ENCODE measurements at places on chromosomes 3 and 15.

GRCh38 chr3:27147215-27147614, 222.0 kb downstream of the NEK10 start:
- DNase-seq = no peak

DNA sequence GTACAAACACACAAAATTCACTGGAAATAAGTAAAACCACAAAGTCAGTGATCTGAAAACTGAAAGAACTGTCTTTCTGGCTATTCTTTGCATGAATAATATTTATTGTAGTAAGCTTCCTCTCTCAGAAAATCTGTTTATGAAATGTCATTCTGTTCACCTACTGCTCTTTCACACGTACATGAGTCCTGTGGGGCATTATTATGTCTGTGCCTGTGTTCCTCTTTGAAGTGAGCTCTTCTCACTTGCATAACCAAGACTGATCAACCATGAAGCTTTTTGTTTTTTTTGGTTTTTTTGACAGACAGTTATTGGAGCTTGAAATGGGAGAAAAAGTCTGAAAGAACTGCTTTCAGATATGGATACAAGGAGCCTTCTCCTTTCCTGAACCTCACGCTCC, 195.8 kb downstream of the PLCH1 start:
- no peak for DNase-seq

- DNase-seq = no peak
These were observed 74.1 kb upstream of the PLXNA1 start for GRCh38 chr3:126908752-126909275.

GRCh38 chr3:28250999-28251398, 9.6 kb downstream of the CMC1 start:
- no peak for DNase-seq

- DNase-seq = no peak
These were observed 25.8 kb downstream of the ST6GAL1 start for GRCh38 chr3:186955898-186956696.

DNA sequence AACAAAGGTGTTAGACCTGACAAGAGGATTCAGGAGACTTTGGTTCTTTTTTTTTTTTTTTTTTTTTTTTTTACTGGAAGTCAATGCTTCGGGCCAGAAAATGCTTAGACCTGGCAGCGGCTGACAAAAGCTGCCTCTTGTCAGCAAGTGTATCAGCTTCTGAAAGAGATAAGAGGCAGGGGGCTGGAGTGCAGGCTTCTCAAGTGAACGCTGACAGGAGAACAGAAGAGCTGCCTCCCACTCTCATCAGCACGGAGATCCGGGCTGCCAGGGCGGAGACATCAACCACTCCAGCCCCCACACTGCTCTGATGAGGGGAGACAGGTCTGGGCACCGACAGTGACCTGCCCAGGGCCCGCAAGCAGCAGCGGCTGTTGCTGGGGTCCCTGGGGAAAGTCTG, 9.4 kb upstream of the SCN5A start:
- DNase-seq = no peak

GRCh38 chr3:17195856-17196604, 311.3 kb downstream of the PLCL2 start:
- DNase-seq = no peak

GRCh38 chr3:74091204-74091603, 466.5 kb upstream of the PDZRN3 start:
- DNase-seq = no peak

- DNase-seq = no peak
These were observed 6.1 kb downstream of the TRMT10C start for GRCh38 chr3:101567528-101568317.

GRCh38 chr3:75171630-75172230, 492.4 kb upstream of the FRG2C start:
- DNase-seq = no peak

GRCh38 chr3:10238345-10239183, 9.7 kb upstream of the TATDN2 start:
- DNase-seq = no peak

DNA sequence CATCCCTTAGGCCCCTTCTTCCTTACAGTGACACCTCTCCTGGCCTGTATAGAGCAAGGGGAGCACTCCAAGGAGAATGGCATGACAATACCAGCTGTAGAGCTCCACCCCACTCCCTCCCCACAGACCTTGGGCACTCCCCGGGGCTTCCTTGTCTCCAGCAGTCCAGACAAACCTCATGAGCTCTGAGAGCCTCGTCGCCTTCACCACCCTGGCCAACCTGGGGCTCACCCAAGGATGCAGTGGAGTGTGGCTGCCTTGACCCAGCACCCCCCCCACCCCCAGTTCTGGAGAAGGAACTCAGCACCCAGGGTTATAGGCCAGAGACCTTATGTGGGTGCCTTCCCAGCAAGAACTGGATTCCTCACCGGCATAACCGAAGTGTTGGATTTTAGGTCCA, 7.4 kb upstream of the SLCO2A1 start:
- no peak for DNase-seq

DNA sequence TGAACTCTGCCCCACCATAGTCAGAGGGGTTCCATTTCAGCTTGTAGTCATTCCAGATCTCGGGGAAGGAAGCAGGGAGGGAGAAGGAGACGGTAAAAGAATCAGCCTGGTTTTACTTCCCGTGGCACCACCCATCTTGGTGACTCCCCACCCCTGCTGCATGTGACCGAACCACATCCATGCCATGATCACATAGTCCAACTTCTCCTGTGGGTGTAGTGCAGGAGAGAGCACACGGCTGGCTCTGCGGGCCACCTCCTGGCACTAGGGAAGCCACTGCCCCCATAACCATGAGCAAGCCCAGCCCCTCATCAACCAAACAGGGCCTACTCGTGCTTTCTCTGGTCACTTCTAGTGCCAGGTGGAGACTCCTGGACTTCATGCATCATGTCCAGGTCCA, 3.7 kb downstream of the CHRNA3 start:
- DNase-seq = no peak

DNA sequence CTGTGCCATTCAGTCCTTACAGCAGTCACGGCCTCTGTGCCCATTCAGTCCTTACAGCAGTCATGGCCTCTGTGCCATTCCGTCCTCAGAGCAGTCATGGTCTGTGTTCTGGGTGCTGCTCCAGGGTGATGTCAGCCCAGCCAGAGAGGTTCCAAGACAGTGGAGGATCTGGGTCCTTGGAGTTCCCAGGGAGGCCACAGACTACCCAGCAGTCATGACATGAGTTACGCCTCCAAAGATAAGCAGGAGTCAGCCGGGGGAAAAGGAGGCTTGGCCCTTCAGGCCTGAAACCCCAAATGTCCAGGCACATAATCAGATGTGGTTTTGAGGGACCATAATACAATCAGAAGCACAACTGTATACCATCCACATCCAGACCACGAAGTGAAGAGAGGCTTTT, 115.7 kb downstream of the ADAMTS17 start:
- no peak for DNase-seq

DNA sequence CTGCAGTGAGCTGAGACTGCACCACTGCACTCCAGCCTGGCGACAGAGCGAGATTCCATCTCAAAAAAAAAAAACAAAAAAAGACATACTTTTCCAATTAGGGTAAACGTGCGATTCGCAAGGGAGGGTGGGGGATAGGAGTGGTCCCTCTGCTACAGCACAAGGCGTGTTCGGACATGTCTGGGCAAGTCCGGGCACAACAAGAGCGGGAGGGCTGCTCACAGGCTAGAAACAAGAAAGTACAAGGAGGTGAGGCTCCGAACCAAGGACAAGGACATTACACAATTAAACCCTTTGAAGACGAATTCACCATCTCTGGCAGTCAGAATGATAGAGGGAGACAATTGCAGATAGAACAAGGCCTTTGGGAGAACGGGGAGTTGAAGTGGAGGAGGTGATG, 32.2 kb upstream of the BCL2A1 start:
- DNase-seq = no peak

GRCh38 chr15:62840526-62841268, 201.8 kb upstream of the TPM1 start:
- DNase-seq = no peak

DNA sequence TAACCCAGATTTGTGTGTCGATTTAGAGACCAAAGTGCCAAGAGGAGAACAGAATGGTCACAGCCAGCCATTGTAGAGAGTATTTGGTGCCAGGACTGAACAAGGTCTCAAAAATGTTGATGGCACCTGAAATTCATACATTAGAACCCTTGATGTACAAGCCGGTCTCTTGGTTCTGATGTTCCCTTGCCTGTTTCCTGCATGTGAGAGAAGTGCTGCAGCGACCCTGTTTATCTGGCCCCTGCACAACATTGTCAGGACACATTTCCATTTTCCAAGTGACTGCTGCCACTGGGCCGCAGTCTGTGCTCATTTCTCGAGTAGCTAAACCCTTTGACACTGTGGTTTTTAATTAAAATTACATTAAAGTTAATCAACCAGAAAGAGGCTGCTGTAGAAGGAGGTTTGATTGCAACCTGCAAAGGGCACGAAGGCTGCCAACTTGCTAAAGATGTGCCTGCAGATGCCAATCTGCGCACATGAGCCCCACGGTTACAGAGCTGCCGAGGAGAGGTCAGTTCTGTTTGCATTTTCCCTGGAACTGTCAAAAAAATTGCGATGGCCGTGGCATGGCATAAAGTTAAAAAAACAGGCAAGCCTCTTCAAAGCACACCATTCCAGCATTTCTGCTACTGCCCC, 136.4 kb upstream of the CMC1 start:
- no peak for DNase-seq

GRCh38 chr3:114590309-114591047, 296.6 kb downstream of the TIGIT start:
- no peak for DNase-seq

DNA sequence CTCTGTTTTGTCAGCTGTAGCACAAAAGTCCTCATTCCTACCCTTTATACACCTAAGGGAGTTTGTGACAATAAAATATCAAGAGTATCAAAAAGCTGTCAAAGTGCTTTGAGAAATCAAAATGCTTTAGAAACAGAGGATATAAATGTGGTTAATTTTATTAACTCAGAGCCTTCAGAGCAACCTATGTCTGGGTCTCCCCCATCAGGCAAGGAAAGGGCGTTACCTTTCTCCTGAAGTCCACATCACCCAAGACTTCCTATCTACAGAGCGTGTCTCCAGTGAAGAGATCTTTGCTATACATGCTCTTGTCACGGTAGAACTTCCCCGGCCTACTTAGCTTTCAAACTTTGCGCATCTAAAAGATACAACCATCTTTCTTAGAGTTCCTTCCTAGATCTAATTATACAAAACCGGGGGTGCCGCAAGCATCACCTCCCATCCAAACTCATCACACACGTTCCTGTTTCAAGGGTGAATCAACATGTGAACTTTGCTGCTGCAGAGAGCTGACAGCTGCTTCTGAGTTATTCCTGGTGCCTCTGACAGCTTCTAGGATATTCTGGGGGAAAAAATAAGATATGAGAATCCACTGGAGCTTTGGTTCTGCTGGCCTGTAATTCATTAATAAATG, 93.0 kb downstream of the RARB start:
- DNase-seq = no peak

DNA sequence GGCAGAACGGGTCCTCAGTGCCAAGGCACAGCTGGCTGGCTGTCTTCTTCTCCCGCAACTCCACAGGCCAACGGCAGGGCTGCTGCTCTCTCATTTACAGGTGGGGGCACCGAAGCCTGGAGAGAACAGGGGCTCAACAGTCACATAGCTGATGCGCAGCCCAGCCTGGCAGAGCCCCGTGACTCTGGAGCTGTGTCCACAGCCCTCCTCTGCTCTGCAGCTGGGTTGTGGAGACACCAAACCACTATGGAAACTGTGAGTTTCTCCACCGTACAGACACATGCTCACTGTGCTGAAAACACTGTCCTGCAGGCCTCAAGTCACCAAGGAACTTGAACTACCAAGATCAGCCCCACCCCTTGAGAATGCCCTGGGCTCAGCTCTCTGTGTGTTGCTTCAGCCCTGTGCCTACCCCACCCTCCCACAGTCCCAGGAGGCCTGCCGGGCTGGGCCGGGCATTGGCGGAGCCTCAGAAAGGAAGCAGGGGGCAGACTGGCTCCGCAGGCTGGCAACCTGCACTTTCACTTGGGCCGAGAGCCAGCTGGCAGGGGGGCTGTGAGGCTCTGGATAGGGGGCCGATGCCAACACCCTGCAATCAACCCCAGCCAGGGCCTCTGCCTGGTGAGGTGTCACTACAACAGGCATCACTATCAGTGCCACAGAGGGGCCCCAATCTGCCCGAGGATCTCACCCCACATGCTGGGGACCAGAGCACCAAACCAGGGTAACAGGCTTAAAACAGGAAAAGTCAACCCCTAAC, 113.7 kb upstream of the RPL32 start:
- DNase-seq = no peak

GRCh38 chr3:107117922-107118536, 259.2 kb upstream of the CCDC54 start:
- DNase-seq = no peak

DNA sequence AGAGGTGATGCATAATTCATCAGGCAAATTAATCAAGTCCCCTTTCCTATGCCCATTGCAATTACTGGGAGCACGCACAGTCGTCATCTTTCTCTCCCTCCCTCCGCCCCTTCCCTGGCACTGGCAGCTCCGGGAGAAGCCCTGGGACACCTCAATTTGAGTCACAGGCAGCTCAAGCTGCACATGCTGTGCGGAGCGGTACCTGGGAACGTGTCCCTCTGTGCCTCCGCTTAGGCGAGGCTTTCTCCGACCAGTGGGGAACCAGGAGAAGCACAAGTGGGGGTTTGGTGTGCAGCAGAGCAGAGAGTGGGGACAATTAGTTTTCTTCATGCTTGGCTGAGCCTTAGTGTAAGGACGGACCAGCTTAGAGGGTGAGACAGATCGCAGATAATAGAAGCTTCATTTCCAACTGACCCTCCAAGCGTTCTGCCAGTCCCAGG, 88.3 kb downstream of the SOX14 start:
- no peak for DNase-seq

DNA sequence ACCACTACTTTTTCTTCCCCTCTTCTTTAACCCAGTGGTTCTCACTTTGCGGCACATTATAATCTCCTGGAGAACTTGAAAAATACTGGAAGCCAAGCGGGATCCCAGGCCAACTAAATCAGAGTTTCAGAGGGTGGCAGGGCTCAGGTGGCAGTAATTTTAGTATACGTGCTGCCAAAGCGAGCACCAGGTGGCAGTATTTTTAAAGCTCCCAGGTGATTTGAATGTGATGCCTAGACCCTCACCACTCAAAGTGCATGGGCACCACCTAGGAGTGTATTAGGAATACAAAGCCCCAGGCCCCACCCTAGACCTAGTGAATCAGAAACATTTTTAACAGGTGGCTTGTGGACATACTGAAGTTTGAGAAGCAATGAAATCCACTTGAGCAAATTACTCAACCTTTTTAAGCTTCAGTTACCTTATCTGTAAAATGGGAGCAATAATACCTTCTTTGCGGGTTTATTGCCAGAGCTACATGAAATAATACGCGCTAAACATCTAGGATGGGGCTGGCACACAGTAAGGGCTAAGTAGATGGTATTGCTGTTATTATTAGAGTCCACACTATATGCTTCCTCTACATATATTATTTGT, 8.3 kb downstream of the B3GALNT1 start:
- no peak for DNase-seq

DNA sequence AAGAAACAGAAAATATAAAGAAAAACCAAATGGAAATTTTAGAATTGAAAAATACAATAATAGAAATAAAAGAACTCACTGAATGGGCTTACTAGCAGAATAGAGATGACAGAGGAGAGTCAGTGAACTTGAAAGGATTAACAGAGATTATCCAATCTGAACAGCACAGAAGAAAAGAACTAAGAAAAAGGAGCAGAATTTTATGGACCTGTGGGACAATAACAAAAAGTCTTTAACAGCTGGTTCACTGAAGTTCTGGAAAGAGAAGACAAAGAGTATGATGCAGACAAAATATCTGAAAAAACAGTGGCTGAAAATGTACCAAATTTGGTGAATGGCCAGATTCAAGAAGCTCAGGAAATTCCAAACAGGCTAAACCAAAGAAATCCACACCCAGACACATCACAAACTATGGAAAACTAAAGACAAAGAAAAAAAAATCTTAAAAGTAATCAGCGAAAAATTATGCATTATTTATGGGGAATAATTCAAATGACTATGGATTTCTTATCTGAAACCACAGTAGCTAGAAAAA, 9.7 kb upstream of the GNB5 start:
- DNase-seq = no peak
